ENCODE measurements at places on chromosomes 3 and 15.
A peak's percentile ranks its signal among the peaks of the same experiment; 100 is the strongest.

- DNase-seq, result no peak
Observed at GRCh38 chr3:170117134-170117533, 64.4 kb downstream of the PHC3 start.

DNA sequence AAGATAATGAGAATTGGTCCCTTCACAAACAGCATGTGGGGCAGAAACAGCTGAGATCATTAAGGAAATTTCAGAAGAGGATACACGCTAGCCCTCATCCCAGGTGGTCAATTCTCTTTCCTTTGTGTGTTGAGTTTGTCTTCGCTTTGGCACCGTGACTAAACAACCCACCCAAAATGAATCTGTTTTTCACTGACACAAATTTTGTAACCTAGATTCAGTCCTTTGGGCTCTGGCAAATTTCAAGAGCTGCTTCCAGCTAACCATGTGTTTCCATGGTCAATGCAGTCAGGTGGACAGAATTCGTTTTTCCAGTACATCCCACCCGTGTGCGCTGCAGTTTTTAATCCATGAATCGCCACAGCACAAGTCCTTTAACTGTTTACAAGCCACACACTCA is 435.4 kb downstream of the WDR72 start:
- no peak for DNase-seq

- no peak for DNase-seq
Observed at GRCh38 chr15:77440378-77440999, 19.8 kb downstream of the HMG20A start.

GRCh38 chr3:113277414-113277813 is 66.1 kb downstream of the BOC start:
- DNase-seq, result no peak

DNA sequence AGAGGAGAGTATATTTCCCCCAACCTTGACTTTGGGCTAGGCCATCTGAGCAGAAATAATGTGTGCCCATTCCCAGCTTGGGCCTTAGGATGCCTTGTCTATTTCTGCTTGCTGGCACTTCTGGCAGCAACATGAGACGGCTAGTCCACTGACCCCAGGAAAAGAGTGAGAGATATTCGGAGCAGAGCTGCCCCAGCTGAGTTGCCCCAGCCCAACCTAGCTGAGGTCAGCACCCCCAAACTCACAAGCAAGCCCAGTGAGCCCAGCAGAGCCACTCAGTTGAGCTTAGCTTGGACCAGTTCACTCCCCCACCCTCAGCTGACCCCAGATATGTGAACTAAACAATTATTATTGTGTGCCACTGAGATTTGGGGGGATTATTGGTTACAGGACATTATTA is 20.2 kb downstream of the ITGA11 start:
- no peak for DNase-seq

DNA sequence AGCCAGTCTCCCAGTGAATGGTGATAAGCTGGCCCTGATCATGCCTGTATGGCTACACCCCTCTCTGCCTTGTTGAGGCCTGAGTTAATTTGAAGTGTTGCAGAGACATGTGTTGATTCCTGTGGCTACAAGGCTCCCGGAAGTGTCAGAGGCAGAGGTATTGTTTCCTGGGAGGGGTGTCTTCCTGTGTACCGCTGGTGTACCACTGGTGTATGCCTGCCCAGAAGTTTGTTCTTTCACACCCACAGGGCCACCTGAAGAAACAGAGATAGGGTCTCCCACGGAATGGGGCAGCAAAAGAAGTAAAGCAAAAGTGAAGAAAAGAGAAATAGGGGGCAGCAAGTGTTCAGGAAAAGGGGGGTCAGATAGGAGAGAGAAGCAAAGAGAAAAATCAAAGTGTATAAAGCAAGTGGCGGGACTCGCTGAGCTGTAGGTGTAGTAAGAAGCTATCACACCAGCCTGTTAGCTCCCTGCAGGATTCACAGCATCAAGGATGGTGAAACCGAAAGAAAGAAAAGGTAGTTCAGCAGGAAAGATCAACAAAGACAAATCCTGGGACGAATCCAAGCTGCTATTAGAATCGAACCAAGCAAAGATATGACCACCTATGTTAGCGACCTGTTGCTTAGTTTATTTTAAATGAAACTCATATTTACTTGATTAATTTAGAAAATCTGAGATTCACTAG is 36.6 kb upstream of the CD47 start:
- DNase-seq, result peak; percentile 44

DNA sequence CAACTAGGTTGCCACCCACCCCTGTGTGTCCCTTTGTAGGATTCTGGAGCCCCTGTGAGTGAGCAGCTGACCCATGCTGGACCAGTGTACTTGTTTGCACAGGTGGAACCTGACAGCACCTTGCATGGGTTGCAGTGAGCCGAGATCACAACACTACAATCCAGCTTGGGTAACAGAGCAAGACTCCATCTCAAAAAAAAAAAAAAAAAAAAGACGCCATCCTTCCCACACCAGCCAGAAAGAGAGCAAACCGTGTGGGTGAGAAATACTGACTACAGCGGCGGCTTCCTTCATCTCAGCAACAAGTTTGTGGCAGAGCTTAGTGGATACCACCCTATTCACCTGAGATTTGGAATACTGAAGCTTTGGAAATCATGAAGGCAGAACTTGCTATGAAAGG is 746 bp upstream of the CD80 start:
- no peak for DNase-seq

DNA sequence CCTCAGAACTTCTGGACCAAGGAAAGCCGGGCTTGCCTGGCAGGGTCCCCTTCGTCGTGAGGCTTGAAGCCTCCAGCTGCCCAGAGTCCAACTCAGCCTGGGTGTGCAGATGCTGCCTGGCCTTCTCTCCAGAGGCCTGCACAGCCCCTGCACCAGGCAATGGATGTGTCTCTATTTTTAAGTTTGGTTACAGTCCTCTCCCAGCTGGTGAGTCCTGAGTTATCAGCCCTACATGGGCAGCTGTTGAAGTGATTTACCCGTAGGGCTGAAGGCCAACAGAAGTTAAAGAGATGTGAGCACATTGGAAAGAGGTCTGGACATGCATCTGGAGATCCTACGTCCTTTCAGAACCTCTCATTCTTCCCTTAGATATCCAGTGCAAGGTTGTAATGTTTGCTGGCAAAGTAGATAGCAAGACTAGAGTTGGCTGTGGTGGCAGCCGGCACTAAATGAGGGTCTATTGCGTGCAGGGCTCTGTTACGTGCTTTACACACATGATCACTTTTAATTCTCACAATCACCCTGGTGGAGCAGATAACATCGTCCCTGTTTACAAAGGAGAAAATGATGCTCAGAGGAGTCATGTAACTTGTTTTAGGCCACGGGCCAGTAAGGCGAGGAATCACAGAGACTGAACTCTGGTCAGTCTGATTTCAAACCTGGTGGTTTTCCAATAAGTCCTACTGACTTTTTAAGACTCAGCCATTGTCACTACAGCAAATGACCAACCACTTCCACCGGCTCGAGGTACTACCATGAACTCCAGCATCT is 9.9 kb downstream of the FYCO1 start:
- DNase-seq, result no peak

DNA sequence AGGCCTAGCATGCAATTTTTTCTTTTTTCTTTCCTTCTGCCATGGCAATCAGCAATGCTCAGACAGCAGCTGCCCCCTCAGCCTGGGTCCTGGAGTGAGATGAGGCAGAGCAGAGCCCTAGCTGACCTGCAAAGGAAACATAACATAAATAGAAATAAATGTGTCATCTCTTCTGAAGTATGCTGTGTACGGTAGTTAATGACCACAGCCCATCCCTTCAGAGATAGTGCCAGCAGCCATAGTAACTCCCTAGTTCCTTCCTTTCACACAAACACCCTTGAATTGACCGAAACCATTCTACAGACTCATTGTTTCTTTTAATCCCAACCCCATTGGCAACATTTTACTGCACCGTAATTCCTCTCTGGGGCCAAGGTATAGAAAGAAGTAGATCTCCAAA is 8.4 kb upstream of the CD47 start:
- DNase-seq, result no peak

- no peak for DNase-seq
Observed at GRCh38 chr3:52128118-52128683, 26.0 kb downstream of the POC1A start.

- DNase-seq, result no peak
Observed at GRCh38 chr3:41629986-41630385, 331.9 kb downstream of the ULK4 start.

DNA sequence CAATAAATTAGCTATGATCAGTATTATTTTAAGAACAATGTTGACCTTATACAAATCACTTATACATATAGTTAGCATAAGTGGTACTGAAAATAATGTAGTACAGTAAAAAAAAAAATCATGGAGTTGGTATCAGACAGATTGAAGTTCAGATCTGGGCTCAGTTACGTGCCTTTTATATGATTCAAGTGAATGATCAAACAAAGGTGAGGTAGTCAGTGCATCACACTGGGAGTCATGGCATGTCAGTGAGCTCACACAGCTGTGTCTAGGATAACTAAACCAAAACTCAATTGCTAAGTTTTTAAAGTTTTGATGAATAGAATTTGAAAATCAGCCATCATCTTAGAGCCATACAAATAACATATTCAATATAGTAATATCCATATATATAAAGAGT is 11.2 kb upstream of the CCR8 start:
- DNase-seq, result no peak

- DNase-seq, result no peak
Observed at GRCh38 chr3:155763870-155764463, 19.1 kb upstream of the PLCH1 start.

DNA sequence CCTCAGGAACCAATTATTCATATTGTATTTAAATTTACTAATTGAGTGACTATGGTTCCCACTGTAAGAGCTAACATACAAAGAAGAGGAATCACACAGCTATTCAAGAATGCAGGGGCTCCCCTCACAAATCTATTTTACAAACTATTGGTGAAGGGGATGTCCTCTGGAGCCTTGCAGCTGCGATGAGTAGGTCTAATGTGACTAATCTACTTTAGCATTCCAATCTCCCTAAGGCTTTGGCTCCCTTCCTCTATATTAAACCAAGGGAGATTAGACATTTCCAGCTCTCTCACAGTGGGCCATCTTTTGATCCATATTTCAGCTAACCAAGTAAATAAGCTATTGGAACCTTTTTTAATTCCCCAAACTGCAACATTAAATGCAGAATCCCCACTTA is 514.2 kb upstream of the BCHE start:
- no peak for DNase-seq

GRCh38 chr3:126897943-126898342 is 85.0 kb upstream of the PLXNA1 start:
- no peak for DNase-seq

DNA sequence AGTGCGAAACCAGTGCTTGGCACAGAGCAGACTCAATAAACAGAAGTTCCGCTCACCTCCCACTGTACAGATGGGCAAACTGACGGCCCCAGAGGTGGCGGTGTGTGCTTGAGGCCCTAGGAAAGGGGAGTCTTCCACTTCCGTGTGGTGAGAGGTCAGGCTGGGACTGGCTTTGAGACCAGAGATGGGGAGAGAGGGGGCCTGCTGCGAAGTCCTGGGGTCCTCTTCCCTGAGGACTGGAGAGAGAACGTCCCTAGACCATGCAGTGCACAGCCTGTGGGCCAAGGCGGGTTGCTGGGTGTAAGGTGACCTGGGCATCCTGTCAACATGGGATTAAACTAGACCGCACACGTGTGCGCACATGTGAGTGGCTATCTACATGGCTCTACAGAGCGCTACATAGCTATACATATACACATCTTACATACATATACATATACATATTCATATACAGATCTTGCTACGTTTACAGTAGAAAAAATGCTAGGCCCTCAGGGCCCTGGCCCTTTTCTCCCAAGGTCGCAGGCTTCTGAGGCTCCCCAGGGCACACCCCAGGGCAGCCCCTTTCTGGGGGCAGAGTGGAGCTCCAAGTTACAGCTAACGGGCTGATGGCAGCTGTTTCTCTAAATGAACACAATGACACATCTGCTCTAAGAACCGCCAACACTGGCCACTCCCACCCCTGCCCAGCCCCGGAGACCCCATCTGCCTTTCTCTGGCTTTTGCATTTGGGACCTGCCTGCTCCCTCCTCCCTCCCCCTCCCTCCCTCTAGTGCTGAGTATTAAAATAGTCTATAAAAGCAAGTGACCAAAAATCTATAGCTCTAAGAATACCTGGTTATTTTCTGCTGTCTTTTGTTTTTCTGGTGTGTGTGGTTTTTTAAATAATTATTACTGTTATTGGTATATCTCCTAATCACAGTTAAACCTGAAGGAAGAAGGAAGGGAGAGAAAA is 47.0 kb downstream of the HCN4 start:
- no peak for DNase-seq

All from activated naive CD4-positive, alpha-beta T cell (primary cell).